Thoracic aorta (tissue), 2 donors: ENCODE measurements at places on chromosomes 5 and 9.

- DNase-seq: no peak
Measured at GRCh38 chr9:101235105-101235866, 149.5 kb downstream of the BAAT start.

GRCh38 chr9:134517069-134517680 lies 124.4 kb upstream of the COL5A1 start:
- no peak for DNase-seq

DNA sequence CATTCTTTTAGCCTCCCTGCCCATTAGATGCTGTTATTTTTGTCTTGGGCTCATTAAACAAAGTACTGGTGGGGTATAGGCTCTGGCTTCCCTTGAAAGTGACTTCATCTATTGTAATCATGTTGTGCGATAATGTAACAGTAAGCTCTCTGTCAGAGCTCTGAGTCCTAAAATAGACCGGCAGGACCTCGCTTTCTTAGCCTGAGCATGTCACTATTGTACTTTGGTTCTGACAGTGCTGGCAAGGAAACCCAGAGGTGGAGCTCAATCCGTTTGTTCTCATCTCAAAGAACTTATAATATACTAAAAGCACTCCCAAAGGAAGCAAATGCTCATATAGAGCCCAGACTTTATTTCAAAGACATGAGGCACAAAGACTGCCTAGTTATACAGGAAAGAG lies 339.1 kb upstream of the CCNH start:
- no peak for DNase-seq

DNA sequence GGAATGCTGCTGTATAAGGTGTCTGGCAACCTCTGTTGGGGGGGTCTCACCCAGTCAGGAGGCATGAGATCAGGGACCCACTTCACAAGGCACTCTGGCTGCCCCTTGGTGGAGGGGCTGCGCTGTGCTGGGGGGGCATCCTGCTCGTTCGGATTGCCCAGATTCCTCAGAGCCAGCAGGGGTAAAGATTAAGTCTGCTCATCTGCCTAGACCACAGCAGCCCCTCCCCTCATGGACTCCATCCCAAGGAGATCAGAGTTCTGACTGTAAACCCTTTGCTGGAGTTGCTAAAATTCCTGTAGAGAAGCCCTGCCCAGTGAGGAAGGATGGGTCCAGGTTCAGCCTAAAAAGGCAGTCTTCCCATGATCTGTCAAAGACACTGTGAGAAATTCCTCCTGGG lies 262.0 kb upstream of the C9orf72 start:
- no peak for DNase-seq

DNA sequence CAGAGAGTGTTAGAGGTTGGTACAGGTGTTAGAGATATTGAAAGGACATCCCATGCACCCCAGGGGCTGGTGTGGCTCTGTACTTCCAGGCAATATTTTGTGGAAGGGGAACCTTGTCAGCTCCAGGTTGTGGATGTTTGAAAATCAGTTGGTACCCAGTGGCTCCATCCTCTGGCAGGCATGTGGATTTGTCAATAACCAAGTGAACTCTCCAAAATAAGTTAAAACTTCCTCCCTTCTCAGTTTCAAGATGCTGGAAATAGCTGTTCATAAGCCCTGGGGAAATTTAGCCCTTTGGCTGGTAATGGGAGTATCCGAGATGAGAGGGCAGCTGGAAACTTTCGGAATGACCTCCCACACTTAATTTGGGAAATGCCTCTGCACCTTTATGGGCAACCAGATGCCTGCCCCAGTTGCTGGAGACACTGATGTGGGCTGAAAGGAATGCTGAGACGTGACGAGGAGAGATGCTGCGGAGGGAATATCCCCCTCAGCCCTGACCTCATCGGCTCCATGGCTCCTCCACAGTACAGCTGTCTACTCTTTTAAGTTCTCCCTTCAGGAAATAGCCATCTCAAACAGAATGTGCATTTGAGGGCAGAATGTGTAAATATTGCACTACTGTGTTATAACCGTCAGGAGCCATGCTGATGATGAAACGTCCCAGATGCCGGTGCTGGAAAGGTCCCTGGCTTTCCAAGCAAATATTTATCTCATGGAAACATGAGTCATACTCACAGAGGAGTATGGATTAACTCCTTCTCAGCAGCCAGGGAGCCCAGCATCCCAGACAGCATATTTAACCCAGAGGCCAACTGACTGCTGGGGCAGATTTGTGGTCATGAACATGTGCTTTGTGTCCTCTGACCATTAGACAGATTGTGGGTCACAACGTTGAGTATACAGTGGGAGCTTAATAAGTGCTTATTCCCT lies 29.5 kb downstream of the TGFBI start:
- peak; percentile 47 for DNase-seq

GRCh38 chr9:19154135-19154612 lies 26.9 kb upstream of the PLIN2 start:
- no peak for DNase-seq

GRCh38 chr5:71830681-71831539 lies 111.8 kb downstream of the CARTPT start:
- peak; percentile 80 for DNase-seq

- DNase-seq: no peak
Measured at GRCh38 chr5:138913773-138914172, 38.6 kb upstream of the LRRTM2 start.

DNA sequence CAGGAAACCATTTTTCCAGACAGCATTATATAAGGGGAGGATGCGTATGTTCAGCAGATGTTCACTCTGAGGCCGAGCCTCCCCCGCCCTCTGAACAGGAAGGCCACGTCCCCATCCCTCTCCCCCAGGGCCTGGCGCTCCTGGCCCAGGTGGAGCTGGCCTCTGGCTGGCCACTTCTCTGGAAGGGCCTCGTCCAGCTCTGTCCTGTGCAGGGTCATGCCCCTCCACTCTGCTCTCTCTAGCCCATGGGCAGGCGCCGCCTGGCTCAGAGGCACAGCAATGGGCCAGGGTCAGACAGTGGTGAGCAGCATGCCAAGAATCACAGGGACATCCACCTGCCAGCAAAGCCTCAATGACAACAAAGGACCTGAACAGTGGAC lies 34.2 kb downstream of the ADAMTS2 start:
- DNase-seq: no peak

DNA sequence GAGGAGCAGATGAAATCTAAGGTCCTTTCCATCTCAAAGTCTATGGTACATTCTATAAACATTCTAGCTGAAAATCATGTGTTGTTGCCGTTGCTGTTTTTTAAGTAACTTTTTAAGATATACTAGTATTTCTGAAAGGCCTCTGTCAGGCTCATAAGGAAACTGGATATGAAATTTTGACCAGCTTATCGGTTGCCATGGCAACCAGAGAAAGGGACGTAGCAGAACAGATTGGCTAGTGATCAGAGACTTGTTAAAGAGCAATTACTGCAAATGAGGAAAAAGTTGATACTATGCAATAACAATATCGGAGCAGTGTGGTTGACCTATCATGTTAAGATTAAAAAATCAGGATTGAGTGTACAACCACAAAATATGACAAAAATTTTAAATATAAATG lies 57.0 kb upstream of the RNF180 start:
- no peak for DNase-seq

- DNase-seq: no peak
Measured at GRCh38 chr5:171907725-171908343, 98.6 kb downstream of the FBXW11 start.

DNA sequence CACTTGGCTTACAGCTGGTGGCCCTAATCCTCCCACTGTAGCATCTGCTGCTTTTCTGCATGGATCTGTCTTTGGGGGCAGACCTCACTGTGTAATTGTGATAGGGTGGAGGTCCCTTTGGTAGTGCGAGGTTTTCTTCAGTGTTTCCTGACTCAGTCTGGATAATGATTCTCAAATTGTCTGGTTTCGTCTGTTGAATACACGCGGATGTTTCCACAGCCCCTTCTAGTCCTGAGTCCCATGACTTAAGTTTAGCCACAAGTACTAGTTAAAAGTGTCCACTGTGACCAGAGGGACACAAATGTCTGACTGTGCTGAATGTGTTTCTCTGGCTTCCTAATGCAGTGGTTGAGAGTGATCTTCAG lies 70.5 kb downstream of the LMNB1 start:
- DNase-seq: no peak

- DNase-seq: no peak
Measured at GRCh38 chr9:89037346-89037745, 46.1 kb downstream of the S1PR3 start.

DNA sequence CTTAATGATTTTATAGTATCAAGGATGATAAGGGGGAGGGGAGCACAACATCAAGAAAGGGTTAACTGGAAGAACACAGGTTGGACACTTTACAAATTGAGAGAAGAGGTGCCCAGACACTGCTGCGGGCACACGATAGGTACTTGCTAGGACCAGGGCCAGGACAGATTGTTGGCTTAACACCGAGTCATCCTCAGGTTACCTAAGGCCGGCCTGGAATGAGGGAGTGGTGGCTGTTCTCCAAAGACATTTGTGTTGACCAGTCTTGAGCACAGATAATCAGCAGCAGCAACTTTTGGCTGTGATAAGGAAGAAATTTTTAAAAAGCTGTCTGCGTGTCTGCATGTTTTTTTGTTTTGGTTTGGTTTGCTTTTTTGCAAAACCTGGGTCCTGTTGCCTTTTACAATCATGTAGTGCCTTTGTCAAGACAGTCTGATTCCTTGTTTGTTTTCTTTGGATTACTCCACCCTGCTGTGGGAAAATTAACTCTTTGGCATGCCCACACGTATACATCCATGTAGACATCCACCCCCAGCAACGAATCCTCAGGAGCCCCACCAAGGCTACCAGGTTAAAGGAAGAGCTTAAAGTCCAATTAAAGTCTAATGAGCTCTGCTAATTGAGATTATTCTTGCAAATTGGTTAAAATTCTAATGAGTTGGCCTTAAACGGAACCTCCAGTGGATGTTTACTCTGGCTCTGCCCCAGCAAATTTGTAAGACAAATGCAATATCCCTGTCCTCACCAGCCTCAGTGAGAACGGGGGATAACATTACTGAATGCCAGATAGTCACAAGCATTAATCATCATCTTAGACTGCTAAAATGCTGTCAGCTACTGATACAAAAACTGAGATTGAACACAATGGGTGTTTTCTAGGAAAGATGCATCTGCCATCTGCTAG lies 382.3 kb downstream of the ACTL7B start:
- no peak for DNase-seq

GRCh38 chr9:126159430-126160060 lies 167.1 kb upstream of the MVB12B start:
- DNase-seq: no peak

GRCh38 chr5:83401122-83401731 lies 70.3 kb upstream of the VCAN start:
- DNase-seq: no peak

DNA sequence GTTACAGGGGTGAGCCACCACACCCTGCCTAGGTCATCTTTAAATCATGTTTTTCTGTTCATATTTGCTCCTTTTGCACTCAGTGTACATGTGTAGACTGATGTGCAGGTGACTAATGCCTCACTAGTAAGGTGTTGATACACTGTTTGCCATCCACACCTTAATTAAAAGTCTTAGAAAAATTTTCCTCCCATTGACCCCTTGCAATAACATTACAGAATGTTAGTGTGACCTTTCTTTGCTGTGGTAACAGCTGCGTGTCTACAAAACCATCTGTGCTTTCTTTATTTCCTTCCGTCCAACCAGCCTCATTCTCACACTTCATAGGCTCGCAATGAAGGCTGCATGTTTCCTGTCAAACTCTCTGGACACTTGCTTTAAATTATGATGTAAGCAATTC lies 6.6 kb upstream of the CEMIP2 start:
- no peak for DNase-seq

DNA sequence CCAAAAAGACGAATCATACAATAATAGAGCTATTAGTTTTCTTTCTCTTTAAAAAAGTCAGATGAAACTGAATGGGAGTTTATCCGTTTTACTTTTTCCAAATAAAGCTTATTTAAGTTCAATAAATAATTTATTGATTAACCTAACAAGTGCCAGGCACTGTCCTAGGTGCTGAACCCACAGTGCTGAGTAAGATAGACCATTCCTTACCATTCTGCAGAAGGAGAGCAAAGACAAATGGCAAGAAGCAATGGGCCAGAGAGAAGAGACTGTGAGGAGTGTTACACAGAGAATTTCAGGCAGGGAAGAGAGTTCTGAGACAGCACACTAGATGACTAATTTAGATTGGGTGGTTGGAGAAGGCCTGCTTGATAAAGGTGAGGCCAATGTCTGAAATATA lies 127.2 kb downstream of the AUH start:
- DNase-seq: no peak

GRCh38 chr5:120228262-120229031 lies 235.7 kb upstream of the PRR16 start:
- DNase-seq: no peak

- no peak for DNase-seq
Measured at GRCh38 chr9:85321561-85321960, 420.2 kb downstream of the AGTPBP1 start.

DNA sequence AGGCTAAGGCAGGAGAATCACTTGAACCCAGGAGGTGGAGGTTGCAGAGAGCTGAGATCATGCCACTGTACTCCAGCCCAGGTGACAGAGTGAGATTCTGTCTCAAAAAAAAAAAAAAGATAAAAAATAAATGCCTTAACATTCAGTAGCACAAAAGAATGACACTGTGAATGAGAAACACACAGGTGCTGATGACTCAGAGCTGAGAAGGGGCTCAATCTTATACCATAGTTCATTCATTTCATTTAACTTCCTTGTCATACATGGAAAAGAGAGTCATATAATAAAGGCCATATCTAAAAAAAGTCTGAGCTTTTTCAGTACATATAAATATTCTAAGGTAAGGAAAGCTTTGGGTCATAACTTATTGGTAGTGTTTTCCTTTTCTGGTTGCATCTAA lies 40.6 kb downstream of the WWC1 start:
- no peak for DNase-seq

DNA sequence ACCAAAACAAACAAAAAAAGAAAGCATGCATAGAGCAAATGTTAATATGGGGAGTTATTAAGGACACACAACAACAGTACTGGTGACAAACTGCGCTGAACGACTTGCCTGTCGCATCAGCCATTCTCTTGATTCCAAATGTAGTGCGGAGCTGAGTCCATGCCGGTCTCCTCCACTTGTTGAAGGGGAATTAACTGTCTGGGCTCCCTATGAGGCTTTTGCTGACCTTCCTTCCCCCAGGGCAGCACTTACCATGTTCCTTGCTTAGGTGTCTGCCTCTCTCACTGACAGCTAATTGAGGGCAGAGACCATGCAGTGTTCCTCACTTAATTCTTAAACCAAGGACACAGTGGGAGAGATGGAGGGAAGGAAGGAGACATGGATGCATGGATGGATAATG lies 40.8 kb upstream of the FAT2 start:
- DNase-seq: no peak

DNA sequence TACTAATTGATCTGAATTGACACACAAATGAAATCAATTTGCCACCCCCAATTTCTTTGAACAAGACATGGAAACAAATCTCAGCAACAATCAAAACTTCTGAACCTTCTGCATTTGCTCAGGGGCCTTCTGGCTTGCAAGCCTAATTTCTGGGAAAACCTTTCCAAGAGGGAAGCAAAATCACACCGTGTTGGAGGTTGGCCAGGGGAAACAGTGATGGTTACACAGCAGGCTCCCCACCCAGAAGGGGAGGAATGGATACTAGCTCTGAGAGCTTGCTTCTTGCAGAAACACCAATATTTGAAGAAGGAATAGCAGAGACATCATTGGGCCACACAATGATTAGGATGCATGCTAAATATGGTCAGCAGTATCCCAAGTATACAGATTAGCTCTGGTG lies 488.6 kb upstream of the TRPC7 start:
- no peak for DNase-seq
